ENCODE measurements at places on chromosomes 1 and 21.

DNA sequence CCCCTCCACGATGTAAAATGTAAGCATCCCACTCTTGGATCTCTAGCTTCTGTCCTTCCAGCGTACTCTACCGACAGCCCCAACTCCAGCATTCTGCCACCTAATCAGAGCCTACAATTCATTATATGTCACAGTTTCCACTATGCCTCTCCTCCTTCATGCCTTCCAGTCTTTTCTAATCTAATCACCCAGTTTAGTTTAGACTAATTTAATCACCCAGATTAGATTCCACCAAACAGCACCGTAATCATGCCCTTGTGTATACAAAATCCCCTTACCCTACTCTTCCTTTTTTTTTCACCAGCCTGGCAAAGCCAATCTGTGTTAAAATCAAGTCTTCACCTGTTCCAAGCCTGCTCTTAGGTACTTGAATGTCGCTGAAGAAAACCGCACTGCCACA lies 49.8 kb upstream of the KANK4 start:
- DNase-seq, result no peak

GRCh38 chr1:3492545-3493246 lies 38.2 kb downstream of the ARHGEF16 start:
- no peak for DNase-seq

DNA sequence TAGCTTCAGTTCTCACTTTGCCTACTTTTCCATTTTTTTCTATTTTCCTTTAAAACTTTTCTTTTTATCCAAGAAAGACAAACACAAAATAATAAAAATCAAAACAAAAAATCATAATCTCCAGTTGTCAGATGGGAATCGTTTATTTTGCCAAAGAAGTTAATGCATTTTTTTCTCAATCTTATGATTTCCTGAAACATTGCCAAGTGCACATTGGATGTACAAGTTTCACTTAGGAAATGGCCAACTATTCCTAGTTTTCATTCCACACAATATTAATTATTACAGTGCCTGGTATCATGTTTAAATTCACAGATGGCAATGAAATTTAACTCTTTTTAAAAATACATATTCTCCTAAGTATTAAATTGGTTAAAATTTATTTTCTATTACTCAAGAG lies 1050.5 kb downstream of the TTLL7 start:
- no peak for DNase-seq

- DNase-seq, result no peak
These were observed 25.1 kb downstream of the PLCH2 start for GRCh38 chr1:2501041-2501819.
